Right kidney (tissue), 9 donors: ENCODE measurements at places on chromosomes 4 and X.

- peak; percentile 77 for DNase-seq
Observed at GRCh38 chr4:78776729-78777575, 802 bp downstream of the BMP2K start.

GRCh38 chr4:152451496-152451895 is 84.4 kb downstream of the FBXW7 start:
- no peak for DNase-seq

DNA sequence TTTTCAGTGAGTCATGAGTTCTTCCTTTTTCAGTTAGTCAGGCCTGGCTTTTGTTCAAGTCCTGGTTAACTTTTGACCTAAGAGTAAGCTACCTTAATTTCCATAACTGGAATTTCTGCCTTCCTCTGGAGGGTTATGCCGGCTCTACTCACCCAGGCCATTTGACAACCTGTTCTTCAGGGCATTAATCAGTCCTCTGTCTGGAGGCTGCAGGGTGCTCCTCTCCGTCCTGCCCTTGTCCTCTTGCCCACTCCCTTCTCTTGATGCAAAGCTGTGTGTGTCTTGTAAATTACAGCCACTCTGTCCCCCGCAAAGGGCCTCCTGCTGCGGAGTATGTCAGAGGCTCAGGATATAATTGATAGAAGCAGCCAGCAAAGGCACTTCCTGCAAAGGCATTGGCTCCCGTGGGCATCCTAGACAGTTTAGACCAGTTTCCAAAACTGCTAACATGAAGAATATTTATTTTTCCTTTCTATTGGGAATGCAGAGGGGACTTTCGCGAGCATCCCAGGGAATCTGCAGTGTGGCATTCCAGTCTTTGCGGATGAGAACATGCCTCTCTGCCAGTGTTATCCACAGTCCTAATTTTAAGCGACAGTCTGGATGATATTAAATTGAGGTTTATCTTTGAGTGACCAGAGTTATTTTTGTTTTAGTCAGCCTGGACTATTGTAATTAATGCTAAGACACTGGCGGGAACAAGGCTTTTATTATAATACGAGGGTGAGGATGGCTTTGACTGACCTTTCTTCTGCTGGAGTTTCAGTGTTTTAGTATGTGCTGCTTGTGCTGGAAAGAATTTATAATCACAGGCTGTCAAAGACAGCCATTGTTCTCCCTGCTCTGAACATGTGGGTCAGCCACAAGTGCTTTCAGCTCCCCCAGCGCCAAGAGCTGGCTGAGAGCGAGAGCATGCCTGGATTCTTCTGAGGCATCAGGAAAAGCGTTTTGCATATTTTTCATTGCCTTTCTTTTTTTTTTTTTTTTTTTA is 74.2 kb downstream of the LIMCH1 start:
- DNase-seq: peak; percentile 47

DNA sequence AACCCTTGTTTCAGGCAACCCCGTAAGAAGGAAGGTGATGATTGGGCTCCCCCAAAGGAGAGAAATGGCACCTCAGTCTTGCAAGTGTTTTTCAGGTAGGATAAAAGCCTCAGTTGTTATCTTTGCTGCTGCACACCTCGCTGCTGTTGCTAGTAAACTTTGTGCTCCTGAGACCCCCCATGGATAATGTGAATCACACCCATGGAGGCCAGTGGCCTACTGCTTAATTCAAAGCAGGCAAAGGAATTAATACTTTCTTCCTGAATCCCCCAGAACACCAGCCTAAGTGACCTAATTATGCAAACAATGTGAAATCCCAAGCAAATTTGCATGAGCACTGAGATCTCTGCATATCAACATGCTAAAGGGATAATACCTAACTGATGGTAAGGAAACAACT is 337.5 kb downstream of the GRIA2 start:
- DNase-seq: no peak

GRCh38 chrX:6228720-6229119 is at the start of gene NLGN4X:
Gene NLGN4X (minus strand): TSS chrX:6228867. CDS start chrX:6151466, 77,401 bp downstream.
- DNase-seq: peak; percentile 24

- no peak for DNase-seq
Observed at GRCh38 chrX:152861116-152861515, 30.3 kb downstream of the NSDHL start.

DNA sequence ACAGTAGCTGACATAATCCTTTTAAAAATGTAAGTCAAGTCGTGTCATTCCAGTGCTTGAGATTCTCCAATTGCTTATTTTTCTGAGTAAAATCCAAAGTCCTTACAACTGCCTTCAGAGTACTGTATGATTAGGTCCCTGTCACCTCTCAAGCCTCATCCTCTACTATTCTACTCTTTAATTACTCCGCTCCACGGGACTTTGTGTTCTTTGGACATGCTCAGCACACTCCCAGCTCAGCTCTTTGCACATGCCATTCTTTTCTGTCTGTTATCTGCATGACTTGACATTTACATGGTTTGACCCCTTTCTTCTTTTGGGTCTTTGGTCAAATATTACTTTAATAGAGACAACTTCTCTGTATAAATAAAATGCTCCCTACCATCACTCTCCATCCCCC is 15.1 kb downstream of the FAM47E start:
- DNase-seq: no peak

- DNase-seq: no peak
Observed at GRCh38 chr4:149825336-149825735, 9.7 kb upstream of the IQCM start.

DNA sequence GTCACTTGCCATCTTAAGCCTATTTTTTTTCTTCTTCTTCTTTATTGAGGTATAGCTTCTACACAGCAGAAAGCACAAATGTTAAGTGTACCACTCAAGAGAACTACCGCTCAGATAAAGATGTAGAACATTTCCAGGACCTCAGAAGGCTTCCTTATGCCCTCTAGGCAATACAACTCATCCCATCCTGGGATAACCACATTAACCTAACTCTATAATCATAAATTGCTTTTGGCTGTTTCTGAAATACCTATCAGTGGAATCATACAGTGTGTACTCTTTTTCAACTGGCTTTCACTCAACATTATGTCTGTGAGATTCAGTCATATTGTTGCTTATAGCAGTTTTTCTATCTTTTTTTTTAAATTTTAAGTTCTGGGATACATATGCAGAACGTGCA is 51.7 kb downstream of the ARFIP1 start:
- no peak for DNase-seq

DNA sequence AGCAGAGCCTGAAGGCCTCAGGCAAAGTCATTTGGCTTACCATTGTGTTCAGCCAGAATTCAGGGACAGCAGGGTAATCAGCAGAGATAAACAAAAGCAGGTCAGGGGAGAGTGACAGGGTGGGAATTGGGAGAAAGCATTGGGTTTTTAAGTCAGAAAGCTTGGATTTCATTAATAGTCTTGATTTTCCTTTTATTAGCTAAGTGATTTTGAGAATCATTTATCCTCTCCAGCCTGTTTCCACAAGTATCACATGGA is 410.1 kb downstream of the HNRNPD start:
- DNase-seq: no peak

- no peak for DNase-seq
Observed at GRCh38 chr4:126604268-126604867, 1028.4 kb upstream of the INTU start.

DNA sequence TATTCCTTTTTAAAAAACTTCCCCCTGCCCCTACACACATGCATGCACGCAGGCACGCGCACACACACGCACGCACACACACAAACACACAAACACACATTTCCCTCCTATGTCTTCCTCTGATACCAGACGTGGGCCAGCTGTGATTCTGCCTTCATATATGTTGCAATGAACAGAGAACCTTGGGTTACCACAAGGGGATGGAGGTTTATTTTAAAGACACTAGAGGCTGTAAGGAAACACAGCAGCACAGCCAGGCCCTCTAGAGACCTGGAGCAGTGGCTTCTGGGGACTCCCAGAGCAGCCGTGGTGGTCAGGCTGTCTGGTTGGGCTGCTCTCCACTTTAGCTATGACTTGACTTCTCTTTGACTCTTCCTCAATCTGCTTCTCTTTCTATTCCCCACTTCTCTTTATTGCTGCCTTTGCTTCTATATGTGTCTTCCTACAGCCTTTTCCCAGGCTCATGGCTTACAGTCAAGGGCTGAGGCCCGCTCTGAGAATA is 3.2 kb upstream of the TLR10 start:
- no peak for DNase-seq

- DNase-seq: no peak
Observed at GRCh38 chr4:21102667-21103066, 402.4 kb downstream of the PACRGL start.

GRCh38 chrX:133674726-133675470 is 259.6 kb upstream of the GPC4 start:
- DNase-seq: no peak

- no peak for DNase-seq
Observed at GRCh38 chrX:111507933-111508332, 3.5 kb upstream of the SERTM2 start.

DNA sequence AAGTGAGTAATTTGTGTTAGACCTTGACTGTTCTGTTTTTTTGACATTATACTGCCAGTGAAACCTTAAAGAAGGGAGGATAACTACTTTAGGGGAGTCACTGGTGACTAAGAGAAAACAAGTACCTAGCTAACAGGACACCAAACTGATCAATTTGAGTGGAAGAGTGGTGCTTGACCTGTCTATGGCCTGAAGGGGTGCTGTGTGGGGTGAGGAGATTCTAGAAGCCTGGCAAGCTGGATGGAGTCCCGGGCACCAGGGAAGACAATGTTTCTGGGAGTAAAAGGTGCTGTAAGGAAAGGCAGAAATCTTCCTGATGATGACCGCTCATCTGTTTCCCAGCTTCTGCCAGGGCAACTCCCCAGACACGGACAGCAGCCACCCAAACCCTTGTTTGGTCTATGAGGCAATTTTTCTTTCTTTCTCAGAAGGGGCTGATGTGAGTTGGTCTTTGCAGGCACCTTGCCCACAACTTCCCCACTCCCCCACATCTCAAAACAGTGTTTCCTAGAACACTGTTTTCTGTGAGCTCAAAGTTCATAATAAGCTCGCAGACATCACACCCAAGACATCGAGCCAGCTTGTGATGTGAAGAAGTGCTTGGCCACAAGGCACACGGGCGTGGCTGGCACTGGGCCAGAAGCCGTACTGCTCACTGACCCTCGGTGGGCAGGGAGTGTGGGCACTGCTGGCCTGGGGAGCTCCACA is 4.6 kb downstream of the TXK start:
- no peak for DNase-seq

GRCh38 chr4:105133976-105134375 is 12.7 kb upstream of the TET2 start:
- no peak for DNase-seq

- no peak for DNase-seq
Observed at GRCh38 chrX:56505866-56506265, 57.6 kb upstream of the UBQLN2 start.

DNA sequence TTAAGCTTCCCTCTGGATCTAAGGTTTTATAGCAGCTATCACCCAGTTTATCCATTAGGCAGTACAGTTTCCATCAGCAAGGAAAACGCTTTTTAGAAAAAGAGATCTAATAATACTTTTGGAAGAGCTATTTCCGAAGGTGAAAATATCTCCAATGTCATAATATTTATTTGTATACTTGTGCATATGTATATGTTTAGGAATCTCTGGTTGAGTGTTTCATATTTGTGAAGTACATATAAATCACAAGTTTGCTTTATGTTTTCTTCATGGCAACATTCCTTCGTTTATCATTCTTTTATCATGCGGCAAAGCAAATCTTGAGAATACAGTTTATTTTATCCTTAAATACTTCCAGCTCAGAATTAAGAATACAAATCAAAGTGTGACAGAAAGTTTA is 6.2 kb upstream of the PCDH18 start:
- no peak for DNase-seq

DNA sequence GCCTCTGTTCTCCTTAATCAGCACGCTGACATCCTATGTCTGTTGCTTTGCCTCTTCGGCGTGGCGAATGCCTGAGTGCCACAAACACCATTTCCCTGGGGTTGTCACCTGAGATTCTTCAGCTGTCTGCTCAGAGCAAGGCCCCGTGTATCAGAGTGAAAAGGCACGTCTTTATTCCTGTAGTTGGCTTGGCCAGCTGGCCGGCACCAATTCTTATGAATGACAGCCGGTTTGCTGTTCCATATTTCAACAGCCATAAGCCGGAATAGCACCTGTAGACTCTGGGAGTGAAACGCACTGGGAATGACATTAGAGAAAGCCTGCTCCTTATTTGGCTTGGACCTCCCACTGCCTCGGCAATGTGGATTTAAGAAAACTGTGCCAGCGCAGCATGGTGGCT is 89.3 kb downstream of the MGST2 start:
- no peak for DNase-seq

DNA sequence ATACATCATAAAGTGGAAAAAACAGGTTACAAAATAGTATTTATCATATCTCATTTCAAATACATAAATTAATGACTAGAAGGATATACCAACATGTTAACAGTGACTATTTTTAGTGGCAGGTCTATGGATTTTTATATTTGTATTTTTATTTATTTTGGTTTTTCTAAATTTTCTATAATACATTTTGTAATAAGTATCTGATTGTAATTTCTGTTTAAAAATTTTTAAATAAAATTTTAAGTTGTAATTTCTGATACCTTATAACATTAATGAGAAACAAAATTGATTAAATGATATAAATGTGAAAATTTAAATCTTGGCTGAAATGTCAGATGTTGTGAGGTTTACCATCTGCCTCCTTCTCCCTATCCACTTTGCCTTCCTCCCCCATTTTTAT is 2.5 kb downstream of the NONO start:
- no peak for DNase-seq

DNA sequence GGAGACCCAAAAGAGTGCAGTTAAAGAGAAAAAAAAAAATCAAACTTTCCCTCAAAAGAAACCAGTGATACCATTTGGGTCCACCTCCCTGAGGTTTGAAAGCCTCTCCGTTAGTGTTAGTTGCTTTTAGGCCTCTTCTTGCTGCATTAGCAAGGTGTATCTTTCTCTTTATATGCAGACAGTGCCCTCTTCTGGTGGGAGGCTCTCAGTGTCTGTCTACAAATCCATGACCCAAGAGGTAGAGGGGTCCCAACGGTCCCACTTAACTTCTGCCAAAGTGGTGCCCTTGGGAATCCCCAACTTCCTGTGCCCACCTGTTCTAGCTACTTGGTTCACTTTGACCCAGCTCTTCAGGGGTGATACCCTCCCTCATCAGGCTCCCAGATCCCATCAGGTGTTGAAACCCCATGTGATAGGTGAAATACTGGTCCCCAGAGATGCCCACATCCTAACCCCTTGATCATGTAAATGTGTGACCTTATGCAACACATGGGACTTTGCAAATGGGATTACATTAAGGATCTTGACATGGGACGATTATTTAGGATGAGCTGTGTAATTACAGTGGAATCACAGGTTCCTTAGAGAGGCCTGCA is 63.7 kb upstream of the CD99 start:
- peak; percentile 28 for DNase-seq

DNA sequence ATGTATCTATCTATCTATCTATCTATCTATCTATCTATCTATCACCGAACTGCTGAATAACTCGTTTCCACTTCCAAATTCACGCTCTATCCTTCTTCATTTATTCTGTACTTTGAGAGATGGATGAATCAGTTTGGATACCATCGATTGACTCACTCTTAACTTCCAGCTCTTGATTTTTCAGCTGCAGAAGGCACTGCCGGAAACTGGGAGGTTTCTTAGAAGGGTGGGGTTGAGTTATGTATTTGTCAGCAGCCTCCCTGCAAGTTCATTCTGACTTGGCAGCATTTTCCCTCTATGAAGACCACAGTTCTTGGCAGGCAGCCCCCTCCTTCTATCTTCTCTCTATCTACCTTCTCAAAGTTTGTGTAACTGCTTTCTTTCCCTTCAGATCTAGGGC is 112.0 kb upstream of the MAGEB18 start:
- no peak for DNase-seq
